Ovary (tissue), 10 donors: ENCODE measurements at places on chromosomes 7 and 10. TPM values are rescaled to one million over a fixed set of nuclear protein-coding genes. Genes with fewer than 3 reads are reported as not detected.

FAM13C gene
- total RNA-seq, result 17.3 TPM

TRPV5 gene
- not detected for total RNA-seq

DNAH11 gene
- total RNA-seq, result 3.2 TPM

- no peak for DNase-seq
Observed at GRCh38 chr7:4168541-4168940, 513.6 kb upstream of the FOXK1 start.

GRCh38 chr7:75039709-75040108 lies 33.9 kb downstream of the RCC1L start:
- DNase-seq, result no peak

GRCh38 chr10:119256030-119256429 lies 48.7 kb downstream of the GRK5 start:
- peak; percentile 38 for DNase-seq

GRCh38 chr10:1380088-1380671 lies 324.0 kb downstream of the WDR37 start:
- DNase-seq, result no peak

GRCh38 chr10:76012716-76013327 lies 581.4 kb downstream of the LRMDA start:
- DNase-seq, result no peak

ZNF3 gene
- total RNA-seq, result 38.6 TPM

DNA sequence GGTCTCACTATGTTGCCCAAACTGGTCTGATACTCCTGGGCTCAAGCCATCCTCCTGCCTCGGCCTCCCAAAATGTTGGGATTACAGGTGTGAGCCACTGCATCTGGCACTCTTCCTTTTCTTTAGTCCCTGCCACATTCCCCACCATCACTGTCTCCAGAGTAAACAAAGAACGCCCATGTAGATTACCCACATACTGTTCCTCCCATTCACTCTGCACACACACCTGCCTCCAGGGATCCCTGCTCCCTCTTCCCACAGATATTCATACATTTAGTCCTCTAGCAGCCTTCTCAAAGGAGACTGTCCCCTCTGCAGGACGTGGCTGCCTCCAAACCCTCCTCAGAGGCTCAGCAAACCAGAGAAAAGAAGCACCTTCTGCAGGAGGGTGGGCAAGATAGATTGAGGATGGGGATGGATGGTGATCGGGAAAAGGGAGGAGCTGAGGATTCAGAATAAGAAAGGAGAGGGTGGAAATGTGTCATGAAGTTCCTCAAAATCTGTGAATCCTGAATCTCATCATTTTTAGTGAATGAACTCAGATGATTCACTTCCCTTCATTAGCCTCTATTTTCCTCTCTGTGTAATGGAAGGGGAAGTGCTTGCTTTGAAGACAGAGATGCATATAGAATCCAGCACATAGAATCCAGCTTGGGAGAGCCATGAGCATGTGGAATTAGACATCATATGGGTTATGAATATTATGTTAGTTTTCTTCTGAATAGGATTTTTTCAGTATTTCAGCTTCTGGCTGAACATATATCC lies 5.5 kb upstream of the PLAU start:
- no peak for DNase-seq

GRCh38 chr7:128384726-128385125 lies 23.2 kb upstream of the PRRT4 start:
- DNase-seq, result no peak
